ENCODE measurements at places on chromosomes 11 and 22.

GRCh38 chr11:11416502-11416901 lies 63.5 kb upstream of the CSNK2A3 start:
- no peak for DNase-seq

- no peak for DNase-seq
These were observed 103.7 kb downstream of the GAB2 start for GRCh38 chr11:78313898-78314297.

DNA sequence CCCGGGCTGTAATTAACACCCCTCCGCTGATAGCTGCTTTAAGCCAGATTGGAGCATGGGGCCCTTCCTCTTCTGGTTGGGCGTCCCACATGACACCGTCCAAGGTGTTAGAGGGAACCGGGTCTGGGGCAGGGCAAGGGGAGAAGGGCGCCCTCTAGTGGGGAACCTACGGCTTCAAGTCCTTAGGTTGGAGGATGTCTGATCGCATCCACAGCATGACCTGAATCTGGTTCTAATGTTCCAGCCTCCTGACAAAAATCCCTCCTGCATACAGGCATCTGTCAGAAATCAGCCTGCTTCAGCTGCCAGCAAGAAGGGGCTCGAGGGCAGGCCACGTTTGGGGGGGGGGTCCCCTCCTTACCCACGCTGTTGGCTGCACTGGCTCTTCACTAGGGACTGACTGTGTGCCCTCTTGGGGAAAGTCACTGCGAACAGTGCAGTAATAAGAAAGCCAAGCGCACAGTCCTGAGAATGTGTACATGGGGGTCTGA lies 94.2 kb upstream of the TBCEL start:
- DNase-seq: peak; percentile 23

GRCh38 chr22:17743661-17744411 lies 30.4 kb downstream of the BID start:
- no peak for DNase-seq

DNA sequence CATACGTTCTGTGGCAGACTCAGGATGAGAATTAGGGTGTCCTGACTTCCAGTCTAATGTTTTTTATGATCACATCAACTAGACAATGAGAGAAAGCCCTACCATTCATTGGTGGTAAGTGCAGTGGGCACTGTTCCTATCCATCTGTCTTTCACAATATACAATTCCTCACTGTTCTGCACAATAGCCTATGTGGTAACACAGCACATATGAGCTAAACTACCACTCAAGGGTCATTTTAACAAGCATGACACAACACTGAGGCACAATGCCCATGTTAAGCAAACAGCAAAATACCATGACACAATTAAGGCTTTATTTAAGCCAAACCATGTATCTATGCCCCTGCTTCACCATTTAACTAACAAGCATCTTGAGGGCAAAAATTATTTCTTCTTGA lies 52.3 kb downstream of the SIK3 start:
- no peak for DNase-seq

- DNase-seq: no peak
These were observed 1.8 kb downstream of the C11orf68 start for GRCh38 chr11:65917077-65917433.

- no peak for DNase-seq
These were observed 53.3 kb upstream of the LINC01488 start for GRCh38 chr11:69427906-69428880.

GRCh38 chr22:38925571-38926041 lies 31.8 kb upstream of the APOBEC3A start:
- DNase-seq: no peak

DNA sequence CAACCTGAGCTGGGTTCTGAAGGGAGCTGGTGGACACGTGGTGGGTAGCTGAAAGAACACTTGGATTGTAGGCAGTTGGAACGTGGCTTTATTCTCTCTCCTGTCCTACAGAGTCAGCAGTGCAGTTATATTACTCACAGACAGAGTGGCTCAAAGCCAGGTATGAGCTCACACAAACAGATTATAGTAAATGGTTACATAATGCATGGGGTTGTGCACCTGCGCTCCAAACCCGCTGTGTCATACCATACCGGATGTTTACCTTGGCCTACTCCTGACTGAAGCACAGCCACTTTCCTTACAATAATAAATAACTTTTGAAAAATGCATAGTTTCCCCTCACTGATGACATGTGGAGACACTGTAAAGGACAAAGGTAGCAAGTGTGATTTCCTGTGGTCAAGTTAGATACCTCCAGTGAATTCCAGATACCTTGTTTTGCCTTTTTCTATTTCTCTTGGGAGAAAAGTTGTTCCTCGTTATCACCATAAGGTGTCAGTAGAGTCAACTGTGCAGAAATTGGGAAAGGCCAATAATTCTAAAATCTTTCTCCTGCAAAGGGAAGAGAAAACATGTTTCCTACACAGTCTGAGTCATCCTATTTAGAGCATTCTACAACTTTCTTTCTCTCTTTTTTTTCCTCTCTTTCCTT lies 13.5 kb downstream of the MS4A6A start:
- no peak for DNase-seq

- no peak for DNase-seq
These were observed 13.3 kb downstream of the NNMT start for GRCh38 chr11:114309517-114309916.

GRCh38 chr11:8092587-8093424 lies 11.8 kb downstream of the TUB start:
- DNase-seq: peak; percentile 67

GRCh38 chr11:126284829-126285228 lies 1.9 kb downstream of the TIRAP start:
- DNase-seq: no peak

DNA sequence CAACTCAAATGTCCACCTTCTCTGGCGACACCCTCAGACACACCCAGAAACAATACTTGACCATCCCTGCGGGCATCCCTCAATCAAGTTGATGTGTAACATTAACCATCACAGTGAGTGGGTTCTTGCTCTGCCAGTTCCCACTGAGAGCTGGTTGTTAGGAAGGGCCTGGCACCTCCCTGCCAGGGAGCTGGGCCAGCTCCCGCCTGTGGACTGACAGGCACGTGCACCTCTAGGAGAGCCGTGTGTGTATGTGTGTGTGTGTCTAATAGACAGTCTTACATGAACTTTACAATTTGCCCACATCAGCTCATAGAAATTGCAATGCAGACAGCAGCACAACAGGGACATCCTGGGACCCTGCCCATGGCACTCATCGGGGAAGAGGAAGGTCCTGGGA lies 298.7 kb downstream of the SHANK2 start:
- no peak for DNase-seq

- DNase-seq: no peak
These were observed 423 bp downstream of the PEX16 start for GRCh38 chr11:45917286-45917622.

DNA sequence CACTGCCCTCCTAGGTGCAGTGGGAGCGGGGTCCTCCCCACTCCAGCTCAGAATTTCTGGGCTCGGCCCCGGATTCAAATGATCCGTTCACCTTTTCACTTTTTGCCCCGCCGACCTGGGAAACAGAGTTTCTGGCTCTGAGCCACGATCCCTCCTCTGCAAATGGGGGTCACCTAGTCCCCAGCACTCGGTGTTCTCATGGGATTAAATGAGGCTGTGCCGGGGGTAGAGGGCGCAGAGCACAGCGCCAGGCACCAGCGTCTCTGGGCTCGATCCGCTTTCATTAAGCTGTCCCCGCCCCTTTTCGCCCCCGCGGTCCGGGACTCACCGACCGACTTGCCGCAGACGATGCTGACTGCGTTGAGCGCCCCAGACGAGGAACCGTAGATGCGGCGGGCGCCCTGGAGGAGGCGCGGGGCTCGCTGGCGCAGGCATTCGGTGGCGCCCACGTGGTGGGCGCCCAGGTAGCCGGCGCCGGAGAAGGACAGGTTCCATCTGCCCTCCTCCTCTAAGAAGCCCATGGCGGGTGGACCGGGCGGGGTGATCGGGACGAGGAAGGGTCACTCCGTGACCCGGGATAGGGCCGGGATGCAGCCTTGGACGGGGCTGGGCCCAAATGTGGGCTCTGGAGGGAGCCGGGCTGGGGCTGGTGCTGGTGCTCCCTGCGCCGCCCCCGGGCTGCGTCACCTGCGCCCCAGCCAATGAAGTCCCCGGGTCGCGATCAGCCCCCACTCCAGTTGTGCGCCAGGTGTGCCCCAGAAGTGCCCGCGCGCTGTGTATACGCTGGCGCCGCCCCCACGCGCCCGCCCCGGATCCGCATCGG lies at the start of gene PNPLA5:
Gene PNPLA5, minus strand, starts transcription at position 654 of the 823 bp plus-strand sequence. Its CDS starts 133 bp downstream, at position 521.
- no peak for DNase-seq

GRCh38 chr11:77416357-77416756 lies 57.5 kb downstream of the PAK1 start:
- no peak for DNase-seq

DNA sequence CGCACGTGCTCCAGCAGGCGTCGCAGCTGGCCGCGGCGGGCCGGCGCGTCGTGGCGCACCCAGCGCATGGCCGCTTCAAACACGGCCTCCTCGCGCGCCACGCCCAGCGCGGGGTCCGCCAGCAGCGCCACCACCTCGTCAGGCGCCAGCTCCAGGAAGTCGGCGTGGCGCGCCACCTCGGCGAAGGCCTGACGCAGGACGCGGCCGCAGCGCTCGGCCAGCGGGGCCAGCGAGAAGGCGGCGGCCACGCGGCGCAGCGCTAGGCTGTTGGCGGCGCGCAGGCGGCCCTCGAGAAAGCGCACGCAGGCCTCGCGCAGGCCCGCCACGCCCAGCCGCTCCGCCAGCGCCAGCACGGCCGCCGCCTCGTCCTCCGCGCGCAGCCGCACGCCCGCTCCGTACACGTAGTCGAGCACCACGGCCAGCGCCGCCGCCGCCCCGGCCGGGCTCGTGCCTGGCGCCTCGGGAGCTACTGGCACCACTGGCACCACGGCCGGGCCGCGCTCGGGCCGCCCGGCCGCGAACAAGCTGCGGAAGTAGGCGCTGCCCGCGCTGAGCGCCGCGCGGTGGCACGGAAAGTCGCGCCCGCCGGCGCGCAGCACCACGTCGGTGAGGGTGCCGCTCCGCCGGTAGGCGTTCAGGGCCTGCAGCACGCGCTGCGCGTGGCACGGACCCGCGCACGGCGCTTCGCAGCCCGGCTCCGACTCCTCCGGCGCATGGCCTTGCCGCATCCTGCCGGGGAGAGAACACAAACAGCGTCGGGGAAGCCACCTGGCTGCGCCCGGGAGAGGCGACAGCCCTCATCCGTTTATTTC lies 2.9 kb downstream of the KLHL35 start:
- DNase-seq: peak; percentile 63

- DNase-seq: no peak
These were observed 660.1 kb downstream of the OPCML start for GRCh38 chr11:132872211-132872610.

DNA sequence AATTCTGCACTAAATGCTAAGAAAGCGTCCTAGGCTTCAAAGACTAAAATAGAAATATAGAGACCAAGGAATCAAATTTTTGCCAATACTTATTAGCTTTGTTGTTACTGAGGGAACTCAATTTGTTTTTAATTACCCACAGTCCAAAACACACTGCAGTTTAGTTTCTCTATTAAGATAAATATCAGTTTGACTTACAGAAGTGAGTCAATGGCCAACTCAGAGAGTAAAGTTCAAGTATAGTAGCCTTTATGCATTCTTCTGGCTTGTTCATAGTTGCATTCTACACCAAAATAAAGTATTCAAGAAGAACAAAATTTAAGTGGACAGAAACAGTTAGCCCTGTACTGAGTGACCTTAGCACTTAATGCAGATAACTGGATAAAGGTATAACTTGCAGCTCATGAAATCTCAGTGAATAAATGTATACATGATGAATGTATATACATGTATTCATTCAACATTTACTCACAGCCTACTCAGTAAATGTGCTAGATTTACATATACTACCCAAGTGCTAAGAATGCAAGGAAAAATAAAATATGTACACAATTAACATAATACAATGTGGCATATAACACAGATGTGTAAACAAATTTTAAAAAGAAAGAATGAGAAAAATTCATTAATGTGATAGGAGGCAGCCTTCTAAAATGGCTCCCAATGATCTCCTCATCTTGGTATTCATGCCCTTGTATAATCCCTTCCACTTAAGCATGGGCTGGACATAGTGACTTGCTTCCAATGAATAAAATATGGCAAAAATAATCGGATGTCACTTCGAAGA lies 9.7 kb upstream of the RNF141 start:
- DNase-seq: no peak

GRCh38 chr22:29156507-29156906 lies 49.2 kb upstream of the EMID1 start:
- DNase-seq: peak; percentile 43

DNA sequence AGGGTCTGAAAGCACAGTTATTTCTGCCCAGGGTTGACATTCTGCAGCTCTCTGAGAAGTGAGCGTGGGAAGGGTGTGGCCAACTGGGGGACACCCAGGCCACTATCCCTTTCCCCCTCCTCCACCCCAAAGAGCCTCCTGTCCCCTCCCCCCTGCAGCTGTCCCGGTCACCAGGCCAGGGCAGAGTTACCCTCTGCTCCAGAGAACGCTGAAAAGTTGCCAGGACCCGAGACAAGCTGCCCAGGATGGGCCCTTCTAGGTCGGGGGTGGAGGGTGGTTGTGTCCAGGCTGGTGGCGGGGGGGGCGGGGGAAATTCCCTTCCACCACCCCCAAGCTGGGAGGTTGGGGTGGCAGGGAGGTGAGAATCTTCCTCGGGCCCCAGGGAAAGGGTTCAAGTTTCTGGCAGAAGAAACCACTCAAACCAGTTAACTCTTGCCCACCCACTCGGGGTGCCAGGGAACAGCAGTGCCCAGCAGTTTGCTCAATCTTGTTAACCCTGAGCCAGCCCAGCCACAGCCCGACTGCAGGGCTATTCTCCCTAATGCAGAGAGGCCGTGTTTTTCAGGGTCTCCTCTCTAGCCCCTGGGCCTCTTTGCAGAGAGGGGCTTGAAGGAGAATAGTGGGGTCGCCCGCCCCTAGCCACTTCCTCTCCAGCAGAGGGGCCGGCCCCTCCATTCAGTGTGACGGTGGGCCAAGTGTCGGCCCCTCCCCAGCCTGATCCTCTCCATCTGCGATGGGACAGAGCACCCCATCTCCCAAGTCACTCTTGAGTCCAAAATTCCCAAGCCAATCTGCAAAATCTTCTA lies 697 bp downstream of the LGALS1 start:
- DNase-seq: no peak

DNA sequence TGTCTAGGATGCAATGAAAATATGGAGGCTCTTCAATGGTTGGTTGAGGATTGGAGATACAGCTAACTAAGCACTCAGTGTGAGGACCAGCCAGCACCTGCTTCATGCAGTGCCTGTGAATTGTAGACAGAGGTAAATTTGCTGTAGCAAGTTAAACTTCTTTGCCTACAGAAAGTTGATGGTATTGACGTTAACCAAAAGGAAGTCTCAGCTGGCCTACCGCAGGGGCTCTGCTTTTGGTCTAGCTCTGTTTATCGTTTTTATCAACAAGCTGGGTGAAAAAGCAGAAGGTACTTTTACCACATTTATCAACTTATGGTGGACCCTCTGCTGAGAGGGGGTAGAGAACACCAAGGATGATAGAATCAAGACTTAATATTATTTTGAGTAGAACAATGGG lies 51.6 kb downstream of the GRAMD1B start:
- no peak for DNase-seq
